ENCODE measurements at places on chromosomes 1 and 21. TPM values are rescaled to one million over a fixed set of nuclear protein-coding genes. Genes with fewer than 3 reads are reported as not detected.

GRCh38 chr1:153552335-153552734 lies 3.3 kb upstream of the S100A3 start:
- DNase-seq, result no peak

GRCh38 chr1:51418384-51418959 lies 88.1 kb upstream of the TTC39A start:
- no peak for DNase-seq

DNA sequence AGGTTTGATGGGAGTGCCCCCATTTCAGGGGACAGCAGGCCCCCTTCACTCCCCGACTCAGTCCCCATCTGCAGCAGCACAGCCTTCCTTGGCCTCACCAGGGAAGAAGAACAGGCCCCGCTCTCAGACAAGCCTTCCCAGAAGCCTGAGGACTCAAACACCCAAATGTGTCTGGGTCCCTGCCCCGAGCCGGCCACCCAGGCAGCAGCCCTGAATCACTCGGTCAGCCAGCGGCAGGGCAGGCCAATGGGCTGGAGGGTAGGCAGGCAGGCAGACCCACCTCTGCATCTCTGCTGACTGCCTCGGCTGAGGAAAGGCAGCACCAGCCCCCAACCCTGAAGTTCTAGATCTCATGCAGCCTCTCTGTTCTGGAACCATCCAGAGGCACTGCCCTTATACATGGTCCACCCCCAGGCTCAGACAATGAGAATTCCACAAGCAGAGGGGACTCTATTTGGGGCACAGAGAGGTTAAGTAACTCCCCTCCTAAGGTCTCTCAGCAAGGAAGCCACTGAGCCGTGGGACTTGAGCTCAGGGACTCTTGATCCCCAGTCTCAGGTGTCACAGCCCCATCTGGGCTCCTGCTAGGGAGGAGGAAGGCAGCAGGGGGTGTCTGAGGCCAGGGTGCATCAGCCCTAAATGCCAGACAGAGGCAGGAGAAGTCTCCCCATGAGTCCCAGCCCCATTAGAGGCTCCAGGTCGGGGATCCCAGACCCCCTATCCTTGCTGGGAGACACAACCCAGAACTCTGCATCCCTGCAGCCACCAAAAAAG lies 33.2 kb upstream of the RUNX3 start:
- no peak for DNase-seq

- peak; percentile 17 for DNase-seq
Measured at GRCh38 chr21:44421901-44422840, 33.1 kb upstream of the LRRC3 start.

DNA sequence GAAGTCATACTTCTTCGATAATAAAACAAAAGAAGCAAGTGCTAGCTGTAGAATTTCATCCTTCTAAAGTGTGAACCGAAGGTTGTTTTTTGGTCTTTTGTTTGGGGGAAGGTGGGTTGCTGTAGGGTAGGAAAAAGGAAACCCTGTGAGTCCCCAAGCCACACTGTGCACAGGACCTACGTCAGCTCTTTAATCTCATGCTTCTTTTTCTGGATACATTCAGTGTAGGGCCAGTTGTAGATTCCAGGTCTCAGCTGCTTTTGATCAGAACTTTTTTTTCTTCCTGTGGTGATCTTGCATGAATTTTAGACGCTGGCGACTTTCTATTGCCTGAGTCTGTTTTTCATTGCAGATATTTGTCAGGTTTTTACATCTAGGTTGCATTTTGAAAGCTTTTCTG lies 40.2 kb downstream of the BCL9 start:
- no peak for DNase-seq

DNA sequence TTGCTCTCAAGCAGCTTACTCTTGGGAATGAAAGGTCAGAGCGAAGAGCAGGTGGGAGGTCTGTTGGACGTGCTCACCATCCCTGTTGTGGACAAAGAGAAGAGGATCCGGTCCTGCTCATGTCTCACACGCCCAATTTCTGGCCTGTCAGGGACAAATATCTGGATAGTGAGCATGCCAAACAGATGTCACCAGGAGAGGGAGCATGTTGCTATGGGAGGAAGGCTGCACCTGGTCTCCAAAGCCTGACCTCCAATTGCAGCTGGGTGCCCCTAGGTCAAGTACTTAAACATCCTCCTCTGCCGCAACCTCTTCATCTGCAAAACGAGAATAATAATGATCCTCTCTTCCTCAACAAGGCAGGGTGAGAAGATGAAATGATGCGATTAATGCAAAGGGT lies 53.4 kb downstream of the DMRTA2 start:
- DNase-seq, result no peak

GRCh38 chr1:167052389-167052788 lies 37.8 kb downstream of the GPA33 start:
- no peak for DNase-seq

DNA sequence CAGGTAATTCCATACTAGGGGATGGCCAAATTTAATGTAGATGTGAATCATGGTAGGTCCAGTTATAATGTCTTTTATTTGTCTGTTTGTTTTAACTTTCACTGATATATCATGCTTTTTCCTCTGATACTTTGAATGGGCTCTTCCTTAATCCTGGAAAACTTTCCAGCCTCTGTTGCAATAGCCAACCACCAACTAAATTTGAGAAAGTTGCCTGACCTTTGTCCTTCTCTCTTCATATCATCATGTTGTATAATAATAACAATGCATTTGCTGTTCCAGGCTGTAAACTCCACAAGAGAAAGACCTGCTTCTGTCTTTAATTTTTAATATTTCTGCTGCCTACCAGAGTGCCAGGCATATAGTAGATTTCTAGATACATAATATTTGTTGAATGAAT lies 146.1 kb downstream of the HMCN1 start:
- no peak for DNase-seq

DNA sequence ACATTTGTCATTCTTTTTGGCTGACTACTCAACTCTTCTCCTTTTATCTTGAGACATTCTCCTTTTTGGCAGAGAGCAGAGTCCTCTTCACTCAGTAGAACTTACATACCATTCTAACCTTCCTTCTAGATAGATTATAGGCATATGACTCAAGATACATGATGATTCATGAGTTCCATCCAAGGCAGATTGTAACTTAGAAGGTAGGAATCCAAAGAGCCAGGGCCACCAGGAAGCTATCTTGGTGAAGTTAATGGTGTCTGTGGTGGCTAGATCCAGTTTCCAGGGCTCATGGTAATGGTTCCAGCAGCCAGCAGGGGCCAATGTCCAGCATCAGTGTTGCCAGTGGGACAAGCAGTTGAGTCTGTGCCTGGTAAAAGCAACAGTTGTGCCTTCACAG lies 76.1 kb upstream of the KIAA0040 start:
- DNase-seq, result no peak

DNA sequence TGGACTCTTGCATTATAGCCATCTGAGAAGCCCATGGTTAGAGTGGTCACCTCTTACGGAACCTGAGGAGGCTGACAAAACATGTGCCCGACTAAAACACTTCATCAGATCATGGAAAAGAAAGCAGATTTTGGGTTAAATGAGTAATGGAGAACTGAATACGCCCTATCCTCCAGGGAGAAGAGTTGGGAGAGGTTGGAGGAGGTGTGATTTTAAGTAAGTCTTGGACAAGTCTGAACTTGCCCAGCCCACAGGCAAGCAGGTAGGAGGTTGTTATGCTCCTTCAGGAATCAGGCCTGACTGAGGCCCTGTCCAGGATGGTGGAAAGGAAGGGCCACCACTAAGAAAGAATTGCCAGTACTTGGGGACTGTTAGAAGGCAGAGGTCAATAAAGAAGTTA lies 255.8 kb downstream of the TGFB2 start:
- no peak for DNase-seq

DNA sequence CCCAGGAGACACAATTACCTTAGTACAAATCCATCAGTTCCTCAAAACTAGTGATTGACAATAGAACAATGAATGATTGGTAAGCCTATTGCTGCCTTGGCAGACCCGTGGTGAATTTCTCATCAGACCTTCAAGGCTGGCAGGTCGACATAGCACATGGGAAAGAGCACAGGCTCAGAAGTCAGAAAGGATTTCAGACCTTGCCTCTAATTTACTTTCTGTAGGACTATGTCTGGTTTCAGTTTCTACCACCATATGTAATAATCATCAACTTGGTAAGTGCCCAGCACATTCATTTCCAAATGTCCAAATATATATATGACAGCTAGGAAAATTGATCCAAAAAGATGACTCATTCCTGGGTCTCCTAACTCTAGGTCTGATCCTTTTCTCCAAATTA lies 62.5 kb upstream of the GRHL3 start:
- no peak for DNase-seq

- DNase-seq, result no peak
Measured at GRCh38 chr1:10597492-10598388, 123.0 kb downstream of the PEX14 start.

GRCh38 chr1:77139389-77139788 lies 79.8 kb downstream of the PIGK start:
- no peak for DNase-seq

GRCh38 chr1:201714542-201715329 lies 114.2 kb upstream of the IPO9 start:
- DNase-seq, result peak; percentile 80

- no peak for DNase-seq
Measured at GRCh38 chr1:226977643-226978431, 37.7 kb downstream of the COQ8A start.

- no peak for DNase-seq
Measured at GRCh38 chr1:34130306-34130705, 34.7 kb downstream of the CSMD2 start.

DNA sequence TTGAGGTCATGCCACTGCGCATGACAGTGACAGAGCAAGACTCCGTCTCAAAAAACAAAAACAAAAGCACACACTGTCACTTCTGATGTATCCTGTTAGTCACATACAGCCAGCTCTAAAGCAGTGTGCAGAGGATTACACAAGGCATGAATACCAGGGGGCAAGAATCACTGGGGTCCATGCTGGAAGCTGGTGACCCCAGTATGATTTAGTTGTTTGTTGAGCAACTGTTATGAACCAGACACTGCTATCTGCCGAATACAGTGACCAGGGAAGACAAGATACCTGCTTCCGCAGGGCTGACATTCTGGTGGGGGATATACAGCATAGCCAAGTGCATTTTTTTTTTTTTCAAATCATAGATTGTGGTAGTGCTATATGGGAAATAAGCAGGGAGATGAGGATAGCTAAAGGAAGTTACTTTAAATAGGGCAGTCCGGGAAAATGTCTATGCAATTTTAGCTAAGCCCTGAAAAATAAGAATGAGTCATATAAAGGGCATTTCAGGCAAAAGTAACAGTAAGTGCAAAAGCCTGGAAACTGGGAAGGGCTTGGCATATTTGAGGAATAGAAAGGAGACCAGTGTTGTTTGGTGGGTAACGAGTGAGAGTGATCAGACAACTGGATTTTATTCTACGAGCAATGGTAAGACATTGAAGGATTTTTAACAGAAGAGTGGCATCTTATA lies 69.7 kb downstream of the ADSS2 start:
- DNase-seq, result no peak

DNA sequence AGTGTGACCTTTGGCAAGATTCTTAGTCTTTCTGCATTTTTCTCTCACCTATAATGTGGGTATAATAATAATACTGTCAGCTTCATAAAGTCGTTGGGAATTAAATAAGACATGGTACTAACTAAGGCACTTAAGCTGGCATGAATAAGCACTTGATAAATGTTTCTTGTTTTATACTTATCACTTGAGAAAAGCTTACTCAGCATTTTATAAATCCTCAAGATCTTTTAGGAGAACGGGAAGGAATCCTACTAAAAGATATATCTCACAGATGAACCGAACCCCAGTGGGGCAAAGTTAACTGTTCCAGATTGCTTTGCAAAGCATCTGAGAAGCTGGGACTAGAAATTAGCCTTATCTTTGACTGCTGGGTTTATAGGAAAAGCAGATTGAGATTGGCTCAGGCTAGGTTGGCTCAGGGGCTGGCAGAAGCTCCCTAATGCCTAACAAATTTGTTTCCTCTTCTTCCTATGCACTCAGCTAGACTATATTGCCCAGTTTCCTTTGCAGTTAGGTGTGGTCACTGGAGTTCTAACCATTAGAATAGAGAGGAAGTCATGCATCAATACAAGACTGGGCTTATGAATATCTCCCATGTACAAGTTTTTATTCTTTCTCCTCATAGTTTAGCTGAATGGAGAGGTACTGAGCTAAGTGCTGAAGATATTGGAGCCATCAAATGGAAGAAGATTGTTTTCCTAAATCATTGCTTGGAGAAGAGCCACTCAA lies 110.3 kb downstream of the TBX15 start:
- no peak for DNase-seq

DNA sequence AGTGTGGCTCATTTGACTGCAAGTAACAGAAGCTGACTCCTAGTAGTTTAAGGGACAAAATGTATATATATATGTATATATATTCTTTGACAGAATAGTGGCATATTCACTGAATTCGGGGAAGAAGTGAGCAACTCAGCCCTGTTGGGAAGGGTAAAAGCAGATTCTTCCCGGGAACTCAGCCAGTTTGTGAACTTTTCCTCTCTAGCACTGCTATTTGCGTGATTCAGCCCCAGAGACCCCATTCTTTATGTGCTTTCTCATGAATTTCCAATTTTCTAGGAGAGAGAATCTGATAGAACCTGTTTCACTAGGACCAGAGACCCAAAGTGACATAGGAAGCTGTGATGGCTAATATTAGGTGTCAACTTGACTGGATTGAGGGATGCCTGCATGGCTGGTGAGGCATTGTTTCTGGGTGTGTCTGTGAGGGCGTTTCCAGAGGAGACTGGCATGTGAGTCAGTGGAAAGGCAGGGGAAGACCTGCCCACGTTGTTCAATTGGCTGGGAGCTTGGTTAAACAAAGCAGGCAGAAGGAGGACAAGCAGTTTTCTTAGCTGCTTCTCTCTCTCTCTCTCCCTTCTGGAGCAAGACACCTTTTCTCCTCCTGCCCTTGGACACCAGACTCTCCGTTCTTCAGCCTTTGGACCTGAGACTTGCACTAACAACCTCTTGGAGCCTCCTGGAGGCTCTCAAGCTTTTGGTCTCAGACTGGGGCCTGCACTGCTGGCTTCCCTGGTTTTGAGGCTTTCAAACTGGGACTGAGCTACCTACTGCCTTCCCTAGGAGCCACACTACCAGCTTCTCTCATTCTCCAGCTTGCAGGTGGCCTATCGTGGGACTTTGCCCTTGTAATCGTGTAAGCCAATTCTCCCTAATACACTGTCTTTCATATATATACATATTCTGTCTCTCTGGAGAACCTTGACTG lies 93.4 kb upstream of the KCNK1 start:
- DNase-seq, result no peak

PIGV gene
- total RNA-seq, result 5.5 TPM

GSTM5 gene
- 2.6 TPM for total RNA-seq

SLAMF8 gene
- 1.00 TPM for total RNA-seq

CD244 gene
- 0.48 TPM for total RNA-seq

ZBTB40 gene
- 15.0 TPM for total RNA-seq

TRABD2B gene
- 0.51 TPM for total RNA-seq

NVL gene
- 8.4 TPM for total RNA-seq

ZFP69B gene
- 1.3 TPM for total RNA-seq

All from Right ventricle myocardium superior (tissue), 1 donor.